ENCODE measurements at places on chromosomes 3 and 15.

- peak; percentile 83 for DNase-seq
Measured at GRCh38 chr15:41603941-41604911, 45.2 kb downstream of the TYRO3 start.

GRCh38 chr15:59166601-59167265, 39.9 kb upstream of the LDHAL6B start:
- no peak for DNase-seq

DNA sequence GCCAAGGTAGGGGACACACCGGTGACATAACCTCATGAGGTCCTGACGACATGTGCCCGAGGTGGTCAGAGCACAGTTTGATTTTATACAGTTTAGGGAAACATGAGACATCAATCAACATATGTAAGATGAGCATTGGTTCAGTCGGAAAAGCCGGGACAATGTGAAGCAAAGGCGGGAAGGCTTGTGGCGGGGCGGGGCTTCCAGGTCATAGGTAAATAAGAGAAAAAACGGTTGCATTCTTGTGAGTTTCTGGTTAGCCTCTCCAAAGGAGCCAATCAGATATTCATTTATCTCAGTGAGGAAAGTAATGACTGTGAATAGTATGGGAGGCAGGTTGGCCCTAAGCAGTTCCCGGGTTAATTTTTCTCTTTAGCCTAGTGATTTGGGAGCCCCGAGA, 271.7 kb upstream of the ATP10A start:
- no peak for DNase-seq

DNA sequence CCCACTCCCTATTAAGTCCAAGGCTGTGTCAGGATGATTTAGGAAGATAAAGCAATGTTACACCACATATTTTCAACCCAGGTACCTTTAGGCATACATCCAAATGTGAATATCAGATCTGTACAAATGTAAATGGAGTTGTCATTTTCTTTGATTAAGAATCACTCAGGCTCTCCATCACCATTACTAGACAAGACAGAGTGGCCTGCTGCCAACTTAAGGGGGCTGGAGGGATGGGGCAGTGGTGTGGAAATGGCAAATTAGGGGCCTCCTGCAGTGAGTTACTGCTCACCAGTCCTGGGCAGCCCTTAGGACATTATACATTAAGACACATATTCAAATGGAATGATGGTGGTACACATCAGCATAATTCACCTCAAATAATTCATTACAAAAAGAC, 211.0 kb downstream of the TNIK start:
- DNase-seq: no peak

DNA sequence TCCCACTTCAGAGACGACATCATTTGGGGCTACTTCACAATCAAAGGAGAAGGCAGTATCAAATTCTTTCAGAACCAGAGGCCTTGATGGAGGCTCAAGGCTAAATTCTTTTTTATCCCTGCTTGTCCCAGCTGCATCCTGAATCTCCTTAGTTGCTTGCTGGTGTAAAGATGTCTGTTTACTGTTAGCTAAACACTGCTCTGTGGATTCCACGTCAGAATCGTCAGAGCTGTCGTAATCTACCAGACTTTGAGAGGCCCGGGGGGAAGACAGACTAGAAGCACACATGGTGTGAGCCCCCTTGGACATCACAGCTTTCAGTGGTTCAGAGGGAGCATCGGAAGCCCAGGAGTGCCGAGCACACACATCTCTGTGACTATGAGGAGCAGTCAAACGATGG, 32.6 kb downstream of the LINS1 start:
- no peak for DNase-seq
